Left cardiac atrium (tissue), 4 donors: ENCODE measurements at places on chromosomes 5 and 9. TPM values are rescaled to one million over a fixed set of nuclear protein-coding genes. Genes with fewer than 3 reads are reported as not detected.

DNA sequence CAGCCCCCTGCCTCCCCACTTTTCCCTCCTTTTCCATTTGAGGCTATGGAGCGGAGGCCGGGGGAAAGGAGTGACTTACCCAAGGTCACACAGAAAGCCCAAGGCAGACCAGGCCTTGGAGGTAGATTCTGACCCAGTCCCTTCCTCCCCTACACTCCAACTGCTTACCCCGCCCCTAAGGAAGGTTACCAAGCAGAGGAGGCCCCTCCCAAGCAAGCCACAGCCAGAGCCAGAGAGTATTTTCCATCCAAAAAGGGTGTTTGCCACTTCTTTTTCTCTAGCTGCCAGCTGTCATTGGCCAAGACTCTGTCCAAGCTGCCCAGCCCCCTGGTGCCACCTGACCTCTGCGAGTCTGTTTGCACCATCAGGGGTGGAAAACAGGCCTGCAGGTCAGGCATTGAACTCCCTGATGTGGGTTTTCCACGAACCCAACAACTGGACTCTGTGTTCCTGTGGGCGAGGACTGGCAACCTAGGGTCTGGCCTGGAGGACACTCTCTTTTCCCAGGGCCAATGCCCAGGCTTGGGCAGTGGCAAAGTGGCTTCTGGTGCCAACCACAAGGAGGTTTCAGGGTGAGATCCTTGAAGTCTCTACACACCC is 6.3 kb upstream of the ASS1 start:
- no peak for DNase-seq

- no peak for DNase-seq
Observed at GRCh38 chr5:32777222-32777621, 66.1 kb downstream of the NPR3 start.

DNA sequence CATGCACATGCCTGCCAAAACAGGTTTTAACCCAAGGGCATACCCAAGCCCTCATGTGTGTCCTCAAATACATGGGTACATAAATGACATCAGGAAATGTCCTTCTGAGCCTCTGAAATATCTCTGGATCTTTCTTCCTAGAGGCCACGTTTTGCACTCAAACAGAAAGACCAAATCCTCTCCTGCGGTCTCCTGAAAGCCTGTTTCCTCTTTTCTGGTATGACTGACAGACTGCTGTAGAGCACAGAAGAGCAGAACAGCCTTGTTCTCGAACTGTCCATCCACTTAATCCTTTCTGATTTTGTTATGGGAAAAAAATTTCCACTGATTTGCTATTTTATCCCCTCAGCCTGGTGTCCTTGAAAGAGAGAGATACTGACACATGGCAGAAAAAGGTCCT is 107.2 kb downstream of the ASTN2 start:
- DNase-seq: no peak

GRCh38 chr9:105053209-105053652 is 125.3 kb upstream of the ABCA1 start:
- peak; percentile 22 for DNase-seq

DNA sequence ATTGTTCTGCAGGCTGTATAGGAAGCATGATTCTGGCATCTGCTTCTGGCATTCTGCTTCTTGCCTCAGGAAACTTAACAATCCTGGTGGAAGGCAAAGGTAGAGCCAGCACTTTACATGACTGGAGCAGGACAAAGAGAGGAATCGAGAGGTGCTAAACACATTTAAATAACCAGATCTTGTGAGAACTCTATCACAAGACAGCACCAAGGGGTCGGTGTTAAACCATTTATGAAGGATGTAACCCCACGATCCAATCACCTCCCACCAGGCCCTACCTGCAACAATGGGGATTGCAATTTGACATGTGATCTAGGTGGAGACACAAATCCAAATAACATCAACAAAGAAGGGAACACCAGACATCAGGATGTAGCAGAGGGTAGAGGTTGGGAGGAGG is 221.5 kb downstream of the CDH12 start:
- DNase-seq: no peak

- no peak for DNase-seq
Observed at GRCh38 chr5:113273948-113274347, 160.8 kb downstream of the TSSK1B start.

- no peak for DNase-seq
Observed at GRCh38 chr9:68555437-68556150, 14.9 kb upstream of the TMEM252 start.

- DNase-seq: no peak
Observed at GRCh38 chr5:133128066-133128465, 76.3 kb downstream of the HSPA4 start.

GRCh38 chr9:103167530-103167929 is 172.4 kb downstream of the CYLC2 start:
- no peak for DNase-seq

DNA sequence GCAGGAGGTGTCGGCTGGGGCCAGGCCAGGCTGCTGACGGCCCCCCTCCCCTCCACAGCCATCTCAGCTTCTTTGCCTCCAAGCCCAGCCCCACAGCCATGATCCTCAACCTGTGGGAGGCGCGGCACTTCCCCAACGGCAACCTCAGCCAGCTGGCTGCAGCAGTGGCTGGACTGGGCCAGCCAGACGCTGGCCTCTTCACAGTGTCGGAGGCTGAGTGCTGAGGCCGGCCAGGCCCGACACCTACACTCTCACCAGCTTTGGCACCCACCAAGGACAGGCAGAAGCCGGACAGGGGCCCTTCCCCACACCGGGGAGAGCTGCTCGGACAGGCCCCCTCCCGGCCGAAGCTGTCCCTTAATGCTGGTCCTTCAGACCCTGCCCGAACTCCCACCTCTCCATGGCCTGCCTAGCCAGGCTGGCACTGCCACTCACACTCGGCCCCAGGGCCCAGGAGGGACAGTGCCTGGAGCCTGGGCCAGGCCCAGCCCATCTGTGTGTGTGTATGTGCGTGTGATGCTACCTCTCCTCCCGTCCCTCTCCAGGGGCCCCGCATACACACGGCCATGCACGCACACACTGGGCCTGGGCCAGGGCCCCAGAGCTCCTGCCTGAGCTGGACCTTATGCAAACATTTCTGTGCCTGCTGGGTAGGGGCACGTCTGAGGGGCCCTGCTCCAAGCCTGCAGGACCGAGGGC is 19.3 kb downstream of the HK3 start:
- no peak for DNase-seq

GRCh38 chr9:68769852-68770251 is 64.8 kb downstream of the PIP5K1B start:
- DNase-seq: no peak

DNA sequence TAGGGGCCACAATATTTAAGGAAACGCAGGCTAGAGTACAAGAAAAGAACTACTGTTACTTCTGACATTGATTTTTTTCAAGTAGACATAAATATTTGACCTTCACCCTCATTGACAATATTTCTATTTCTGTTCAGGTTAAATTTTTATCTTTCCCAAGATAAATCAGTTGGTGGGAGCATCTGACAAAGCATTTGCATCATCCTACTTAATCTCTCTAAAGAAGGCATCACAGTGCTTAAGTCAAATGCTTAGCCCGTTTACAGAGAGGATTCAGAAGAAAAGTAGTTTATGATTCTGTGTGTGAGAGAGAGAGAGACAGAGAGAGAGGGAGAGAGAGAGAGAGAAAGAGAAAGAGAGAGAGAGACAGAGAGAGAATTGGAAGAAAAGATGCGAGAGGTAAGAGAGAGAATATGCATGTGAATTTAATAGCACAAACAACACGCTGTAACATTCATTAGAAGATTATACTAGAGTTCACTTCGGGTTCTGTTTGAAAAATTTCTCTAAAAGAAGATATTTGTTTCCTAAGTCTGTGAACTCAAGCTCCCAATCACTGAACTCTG is 1093.3 kb upstream of the CDH6 start:
- DNase-seq: no peak

DNA sequence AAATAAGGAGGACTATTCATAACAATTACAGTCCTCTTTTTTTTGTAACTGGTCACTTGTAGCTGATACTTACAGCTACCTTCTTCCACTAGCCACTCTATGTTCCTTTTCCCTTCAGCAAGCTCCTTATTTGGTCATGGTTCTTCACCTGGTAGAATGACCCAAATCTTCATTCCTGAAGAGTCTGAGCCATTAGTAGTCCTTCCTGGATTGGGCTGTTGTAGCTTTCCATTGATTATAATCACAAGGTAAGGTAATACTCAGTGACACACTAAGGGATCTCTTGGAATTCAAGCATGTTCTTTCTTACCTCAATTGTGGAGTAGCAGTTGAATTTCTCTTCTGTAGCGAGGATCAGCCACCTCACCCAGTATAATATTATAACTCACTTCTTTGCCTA is 25.5 kb upstream of the ITGA2 start:
- no peak for DNase-seq

- no peak for DNase-seq
Observed at GRCh38 chr5:115952588-115952987, 9.7 kb upstream of the LVRN start.

Gene FGF10
- 7.9 TPM for total RNA-seq

Gene AGXT2
- not detected for total RNA-seq

Gene PCDHGA12
- 6.5 TPM for total RNA-seq

Gene GLDC
- 0.24 TPM for total RNA-seq

Gene JAKMIP2
- 0.29 TPM for total RNA-seq

Gene PCDHAC2
- total RNA-seq: 1.7 TPM
